ENCODE measurements at places on chromosomes 16 and 17. TPM values are rescaled to one million over a fixed set of nuclear protein-coding genes. Genes with fewer than 3 reads are reported as not detected.

The CCL15 gene
- not detected for total RNA-seq

- H3K4me3 ChIP-seq, result no peak overlapping the region
- H3K36me3 ChIP-seq, result no peaks in the 10 kb centered on the region
- H3K27ac ChIP-seq, result no peak overlapping the region
- no peaks in the 10 kb centered on the region for H3K4me1 ChIP-seq
Measured at GRCh38 chr16:5885521-5885920, 787.9 kb upstream of the EEF2KMT start.

The FAM117A gene
- 16.0 TPM for total RNA-seq

GRCh38 chr16:54174750-54175149, 111.8 kb downstream of the IRX3 start:
- H3K27ac ChIP-seq, result no peak overlapping the region
- H3K27me3 ChIP-seq, result no peaks in the 10 kb centered on the region
- no peaks in the 10 kb centered on the region for H3K4me1 ChIP-seq
- no peak for DNase-seq
- no peak overlapping the region for H3K4me3 ChIP-seq

DNA sequence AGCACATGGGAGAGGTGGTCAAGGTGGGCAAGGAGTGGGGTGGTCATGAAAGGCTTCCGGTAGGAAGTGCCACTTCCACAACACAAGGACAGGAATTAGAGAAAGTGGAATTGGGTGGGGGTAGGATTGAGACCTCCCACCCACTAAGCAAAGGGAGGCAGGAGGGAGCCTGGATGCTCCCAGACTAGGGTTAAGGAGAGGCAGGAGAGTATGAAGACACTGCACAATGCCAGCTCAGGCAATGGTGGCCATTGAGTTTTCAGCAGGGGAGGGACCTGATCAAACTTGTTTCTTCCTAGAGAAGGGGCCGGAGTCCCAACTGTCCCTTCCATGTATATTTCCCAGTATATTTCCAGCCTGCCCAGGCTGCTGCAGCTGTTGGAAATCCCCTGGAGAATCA, 3.1 kb upstream of the RAB11FIP4 start:
- no peaks in the 10 kb centered on the region for H3K4me1 ChIP-seq
- H3K27ac ChIP-seq, result no peak overlapping the region
- no peaks in the 10 kb centered on the region for H3K36me3 ChIP-seq
- no peak for DNase-seq
- H3K27me3 ChIP-seq, result no peaks in the 10 kb centered on the region
- H3K4me3 ChIP-seq, result no peak overlapping the region

All from ovary (tissue), 10 donors.